ENCODE measurements at places on chromosomes 2 and 18.

DNA sequence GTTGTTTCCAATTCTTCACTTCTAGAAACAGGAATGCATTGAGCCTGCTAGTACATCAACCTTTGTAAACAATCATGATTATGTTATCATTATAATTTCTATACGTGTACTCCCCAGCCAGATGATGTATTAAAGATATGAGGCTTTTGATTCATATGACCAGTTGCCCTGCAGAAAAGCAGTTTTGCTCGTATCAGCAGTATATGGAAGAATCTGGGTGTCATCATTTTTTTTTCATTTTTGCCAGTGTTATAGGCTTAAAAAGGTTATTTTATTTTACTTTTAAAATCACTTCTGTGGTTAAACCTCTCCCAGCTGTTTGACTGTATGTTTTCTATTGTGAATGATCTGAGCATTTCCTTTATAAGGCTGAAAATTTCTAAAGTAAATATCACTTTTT, 471.8 kb upstream of the NRP2 start:
- DNase-seq: no peak

DNA sequence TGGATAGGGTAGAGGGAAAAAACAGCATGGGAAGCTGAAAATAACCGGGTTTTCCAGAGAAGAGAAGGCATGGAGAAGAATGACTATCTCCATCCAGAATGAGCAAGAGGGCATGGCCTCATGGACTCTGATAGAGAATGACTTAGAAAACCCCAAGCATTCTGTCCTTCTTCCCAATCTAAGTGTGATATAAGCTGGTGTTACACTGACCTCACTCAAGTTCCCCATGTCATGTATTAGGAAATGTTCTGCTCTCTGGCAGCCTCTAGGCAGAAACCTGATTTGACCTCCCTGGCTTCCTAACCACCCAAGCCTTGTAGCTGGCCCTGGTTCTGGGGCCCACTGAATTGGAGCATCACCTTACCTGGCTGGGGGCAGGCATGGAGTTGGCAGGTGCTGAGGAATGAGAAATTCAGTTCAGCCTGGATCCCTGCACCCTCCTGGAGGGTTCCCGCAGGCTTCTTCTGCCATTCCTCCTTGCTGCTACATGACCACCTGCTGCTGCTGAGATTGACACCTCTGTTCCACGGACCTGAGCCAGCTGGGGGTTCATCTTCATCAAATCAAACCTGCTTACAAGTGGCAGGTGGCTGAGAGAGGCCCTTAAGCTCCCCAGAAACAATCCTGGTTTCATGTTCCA, 5.2 kb upstream of the SIGLEC15 start:
- DNase-seq: no peak

DNA sequence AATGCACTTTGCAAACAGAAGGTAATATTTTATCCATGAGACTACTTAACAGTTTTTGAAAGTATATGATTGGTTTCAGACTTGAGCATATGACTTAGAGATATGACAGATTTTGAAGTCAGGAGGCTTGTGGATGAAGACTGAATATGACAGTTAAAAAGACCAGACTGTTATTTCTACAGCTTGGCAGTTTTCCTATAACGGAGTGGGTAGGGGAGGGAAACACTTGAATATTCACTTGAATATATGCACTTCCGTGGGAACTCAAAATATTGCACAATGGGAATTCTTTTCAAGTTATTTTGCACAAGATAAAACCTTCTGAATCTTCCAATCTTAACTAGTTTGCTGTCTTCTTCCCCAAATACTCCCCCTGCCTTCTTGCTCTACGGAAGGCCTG, 64.6 kb upstream of the ACKR3 start:
- DNase-seq: no peak

DNA sequence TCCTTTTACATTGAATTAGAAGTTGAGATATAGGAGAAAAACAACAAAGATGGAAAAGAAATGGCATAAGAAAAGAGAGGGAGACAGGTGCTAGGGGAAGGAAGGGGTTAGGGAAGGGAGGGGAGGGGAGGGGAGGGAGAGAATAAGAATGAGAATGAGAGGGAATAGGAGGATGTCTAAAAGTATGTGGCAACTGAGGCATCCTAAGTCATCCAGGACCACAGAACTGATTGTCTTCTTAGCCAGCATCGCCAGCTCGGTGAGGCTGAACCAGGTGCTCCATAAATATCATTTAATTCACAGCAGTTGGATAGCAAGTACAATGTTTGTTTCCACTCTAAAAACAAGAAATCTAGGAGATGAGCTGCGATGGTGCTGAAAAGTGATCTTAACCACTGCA, 393.5 kb downstream of the TMEM182 start:
- DNase-seq: no peak

- DNase-seq: no peak
These were observed 786.2 kb downstream of the DCC start for GRCh38 chr18:53126210-53126609.

DNA sequence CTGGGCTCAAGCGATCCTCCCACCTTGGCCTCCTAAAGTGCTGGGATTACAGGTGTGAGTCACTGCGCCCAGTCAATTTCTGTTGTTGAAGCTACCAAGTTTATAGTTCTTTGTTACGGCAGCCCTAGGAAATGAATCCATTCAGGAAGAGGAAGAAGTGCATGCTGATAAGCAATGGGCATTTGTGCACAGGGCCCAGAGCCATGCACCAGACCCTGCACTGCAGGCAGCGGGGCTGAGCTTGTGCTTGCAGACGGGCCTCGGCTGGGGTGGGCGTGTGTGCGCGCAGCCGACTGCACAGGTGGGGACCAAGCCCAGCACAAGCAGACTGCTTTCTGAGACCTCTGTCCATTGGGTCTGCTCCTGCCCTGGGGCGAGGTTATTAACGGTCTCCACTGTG, 144.6 kb downstream of the CABLES1 start:
- no peak for DNase-seq

- DNase-seq: no peak
These were observed 28.3 kb upstream of the OTOS start for GRCh38 chr2:240168546-240169361.

DNA sequence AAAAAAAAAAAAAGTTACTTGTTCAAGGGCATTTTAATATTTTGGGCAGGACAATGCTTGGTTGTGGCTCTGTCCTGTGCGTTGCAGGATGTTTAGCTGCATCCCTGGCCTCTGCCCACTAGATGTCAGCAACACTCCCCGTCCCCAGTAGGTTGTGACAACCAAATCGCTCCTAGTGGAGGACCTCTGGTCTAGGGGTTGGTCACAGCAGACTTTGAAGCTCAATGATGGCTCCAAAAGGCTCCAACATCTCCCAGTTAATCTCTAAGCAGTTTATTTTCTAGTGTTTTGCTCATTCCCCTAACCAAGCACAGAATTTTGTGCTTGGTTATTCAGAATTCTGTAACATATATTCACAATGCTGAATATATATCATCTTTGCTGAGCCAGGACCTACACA, 67.0 kb downstream of the CHRNA1 start:
- DNase-seq: peak; percentile 67

DNA sequence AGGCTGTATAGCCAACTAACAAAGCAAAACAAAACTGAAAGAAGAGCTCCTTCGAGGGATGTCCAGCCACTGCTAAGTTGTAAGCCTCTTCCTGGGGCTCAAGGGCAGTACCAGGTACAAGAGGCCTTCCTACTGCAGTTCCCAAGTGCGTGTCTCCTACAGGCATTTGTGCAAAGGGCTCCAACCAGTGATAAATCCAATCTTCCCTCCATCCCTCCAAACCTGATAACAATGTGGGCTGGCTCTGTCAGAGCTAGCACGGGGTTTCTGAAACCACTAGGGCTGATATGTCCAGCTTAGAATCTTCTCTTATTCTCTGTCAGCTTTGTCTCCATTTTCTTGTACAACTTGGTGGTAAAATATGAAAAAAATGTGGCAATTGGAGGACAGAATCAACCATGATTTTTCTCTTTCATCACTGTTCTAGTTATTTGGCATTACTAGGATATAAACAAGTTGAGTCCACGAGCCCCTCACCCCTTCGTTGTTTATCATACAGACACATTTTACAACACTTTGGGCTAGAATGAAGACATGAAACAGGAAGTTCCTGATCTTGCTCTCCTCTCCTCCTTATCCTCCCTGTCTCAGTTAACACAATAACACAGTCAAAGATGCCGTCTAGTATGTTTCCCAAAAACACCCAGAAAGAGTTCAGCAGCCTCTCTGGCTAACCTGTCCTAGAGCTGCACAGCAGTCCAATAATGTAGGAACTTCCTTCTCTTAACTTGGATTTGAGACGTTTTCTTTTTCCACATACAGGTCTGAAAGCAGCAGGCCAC, 35.4 kb upstream of the WIPF1 start:
- no peak for DNase-seq

DNA sequence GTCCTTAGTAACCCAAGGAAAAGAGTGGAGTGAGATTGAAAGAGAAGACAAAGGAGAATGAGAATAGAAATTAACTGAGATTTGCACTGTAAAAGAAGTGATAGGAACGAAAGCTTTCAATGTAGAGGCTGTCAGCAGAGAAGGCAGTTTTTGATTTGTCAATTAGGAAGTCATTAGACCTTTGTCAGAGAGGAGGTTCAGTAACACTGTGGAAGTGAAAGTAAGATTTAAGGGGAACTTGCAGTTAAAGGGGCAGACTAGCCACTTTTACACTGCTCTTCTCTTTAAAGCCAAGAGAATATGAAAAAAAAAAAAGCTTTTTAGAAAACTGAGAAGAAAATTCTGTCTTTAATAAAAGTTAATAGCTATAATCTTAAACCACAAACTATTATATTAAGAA, 11.5 kb upstream of the KYNU start:
- no peak for DNase-seq

DNA sequence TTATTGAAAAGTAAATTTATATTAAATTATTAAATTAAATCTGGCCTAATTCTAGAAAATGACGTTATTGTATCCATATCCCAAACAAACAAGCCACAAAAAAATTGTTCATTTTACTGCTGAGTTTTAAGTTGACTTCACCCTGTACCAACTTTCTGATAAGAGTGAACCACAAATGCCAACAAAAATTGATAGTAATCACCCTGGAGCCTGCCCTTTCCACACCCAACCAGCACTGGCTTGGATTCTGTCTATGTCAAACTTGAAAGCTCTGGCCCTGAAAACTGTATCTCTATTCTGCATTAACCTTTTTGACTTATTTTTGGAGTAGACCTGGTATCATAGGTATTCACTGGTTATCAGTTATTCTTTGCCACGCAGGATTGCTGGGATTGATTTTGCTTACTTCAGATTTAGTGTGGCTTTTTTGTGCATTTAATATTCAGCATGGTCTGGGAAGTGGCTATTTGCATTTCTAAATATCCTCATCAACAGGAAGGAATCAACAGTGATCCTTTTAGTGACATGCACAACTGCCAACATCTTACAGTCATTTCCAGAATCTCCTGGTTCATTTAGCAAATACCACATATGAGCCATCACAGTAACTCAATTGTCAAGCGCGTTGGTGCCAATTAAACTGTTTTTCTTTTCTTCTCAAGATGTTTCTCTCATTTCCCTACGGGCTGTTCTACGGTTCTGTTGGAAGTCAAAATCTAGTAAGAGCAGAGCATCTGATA, 11.4 kb upstream of the SRBD1 start:
- DNase-seq: no peak
